ENCODE measurements at places on chromosomes 16 and 17.

DNA sequence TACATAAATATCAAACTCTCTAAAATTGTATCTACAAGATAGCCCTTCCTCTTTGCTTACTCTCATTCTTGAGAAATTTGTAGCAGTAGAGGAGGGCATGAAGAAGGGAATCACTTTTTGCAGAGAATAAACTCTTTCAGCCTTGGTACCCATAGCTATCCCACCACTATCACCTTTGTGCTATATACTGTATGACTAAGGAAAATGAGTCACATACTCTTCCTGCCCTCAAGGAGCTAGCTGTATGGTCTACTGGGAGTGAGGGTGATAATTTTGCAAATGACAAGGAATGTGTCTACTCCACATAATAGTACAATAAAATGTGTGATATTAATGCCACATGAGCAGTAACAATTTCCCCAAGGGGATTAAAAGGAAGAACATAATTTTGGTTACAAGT, 184.6 kb upstream of the WSB1 start:
- DNase-seq, result no peak

DNA sequence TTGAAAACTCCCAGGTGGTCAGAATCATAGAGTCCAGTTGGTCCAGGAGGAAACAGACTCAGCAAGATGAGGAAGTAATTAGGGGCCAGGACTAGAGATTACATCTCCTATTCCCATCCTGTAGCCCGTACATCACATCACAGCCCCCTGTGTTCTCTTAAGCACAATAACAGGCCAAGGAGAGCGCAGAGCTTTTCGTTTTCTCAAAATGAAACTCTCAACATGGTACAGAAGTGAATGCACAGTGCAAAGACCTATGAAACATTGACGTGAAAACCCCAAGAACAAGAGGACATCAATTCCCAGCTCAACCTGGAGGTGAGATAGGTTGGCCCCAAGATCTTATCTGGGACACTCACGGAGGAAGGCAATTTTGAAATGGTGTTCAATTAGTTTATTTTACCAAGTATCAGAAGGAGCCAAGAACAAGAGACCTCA, 9.0 kb downstream of the PIK3R5 start:
- no peak for DNase-seq

DNA sequence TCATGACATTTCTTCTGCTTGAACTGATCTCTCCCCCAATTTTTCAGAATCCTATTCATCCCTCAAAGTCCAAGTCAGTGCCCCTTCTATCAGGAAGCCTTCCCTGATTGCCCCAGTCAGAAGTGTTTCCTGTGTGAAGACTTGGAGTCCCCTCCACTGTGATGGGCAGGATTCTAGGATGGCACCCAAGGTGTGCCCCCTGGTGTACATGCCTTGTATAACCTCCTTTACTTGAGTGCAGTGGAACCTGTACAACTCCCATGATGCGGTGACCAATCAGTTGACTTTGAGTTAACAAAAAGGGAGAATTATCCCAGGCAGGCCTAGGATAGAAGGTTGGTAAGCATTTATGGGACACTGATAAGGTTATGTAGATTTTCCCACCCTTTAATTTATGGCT, 23.4 kb downstream of the MYH13 start:
- DNase-seq, result no peak

GRCh38 chr17:43212641-43213490, 1.2 kb downstream of the TMEM106A start:
- DNase-seq, result no peak

DNA sequence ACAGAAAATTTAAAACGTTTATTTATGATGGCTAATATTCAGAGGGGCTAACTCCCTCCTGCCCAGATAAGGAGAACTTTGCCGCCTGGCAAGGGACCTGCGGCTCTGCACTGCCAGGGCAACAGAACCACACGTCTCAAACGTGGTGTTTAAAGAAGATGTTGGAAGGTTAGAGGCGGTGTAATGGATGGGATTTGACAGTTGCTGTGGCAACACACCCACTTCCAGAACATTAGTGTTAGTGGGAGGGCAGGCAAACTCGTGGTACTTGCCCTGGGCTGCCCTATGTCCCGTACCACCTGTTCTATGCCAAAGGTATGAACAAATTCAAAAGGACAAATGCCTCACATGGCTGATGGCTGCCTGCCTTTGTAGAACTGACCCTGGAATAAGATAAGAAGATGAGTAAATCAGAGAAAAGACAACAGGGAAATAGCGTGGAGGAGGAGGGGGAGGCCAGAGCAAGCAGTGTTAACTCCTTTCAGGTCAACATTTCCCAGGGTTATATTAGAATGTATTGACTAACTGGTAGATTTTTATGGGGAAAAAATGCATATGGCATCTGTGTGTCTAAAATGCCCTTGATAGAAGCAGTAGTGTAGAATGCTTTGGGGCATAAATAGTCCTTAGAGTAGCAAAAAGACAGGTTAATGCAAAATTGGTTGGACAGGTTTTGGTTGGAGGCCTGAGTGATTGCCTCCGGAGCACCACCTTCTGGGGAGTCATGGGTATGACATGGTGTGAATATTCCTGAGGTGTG, 30.8 kb downstream of the HLF start:
- DNase-seq, result peak; percentile 36

DNA sequence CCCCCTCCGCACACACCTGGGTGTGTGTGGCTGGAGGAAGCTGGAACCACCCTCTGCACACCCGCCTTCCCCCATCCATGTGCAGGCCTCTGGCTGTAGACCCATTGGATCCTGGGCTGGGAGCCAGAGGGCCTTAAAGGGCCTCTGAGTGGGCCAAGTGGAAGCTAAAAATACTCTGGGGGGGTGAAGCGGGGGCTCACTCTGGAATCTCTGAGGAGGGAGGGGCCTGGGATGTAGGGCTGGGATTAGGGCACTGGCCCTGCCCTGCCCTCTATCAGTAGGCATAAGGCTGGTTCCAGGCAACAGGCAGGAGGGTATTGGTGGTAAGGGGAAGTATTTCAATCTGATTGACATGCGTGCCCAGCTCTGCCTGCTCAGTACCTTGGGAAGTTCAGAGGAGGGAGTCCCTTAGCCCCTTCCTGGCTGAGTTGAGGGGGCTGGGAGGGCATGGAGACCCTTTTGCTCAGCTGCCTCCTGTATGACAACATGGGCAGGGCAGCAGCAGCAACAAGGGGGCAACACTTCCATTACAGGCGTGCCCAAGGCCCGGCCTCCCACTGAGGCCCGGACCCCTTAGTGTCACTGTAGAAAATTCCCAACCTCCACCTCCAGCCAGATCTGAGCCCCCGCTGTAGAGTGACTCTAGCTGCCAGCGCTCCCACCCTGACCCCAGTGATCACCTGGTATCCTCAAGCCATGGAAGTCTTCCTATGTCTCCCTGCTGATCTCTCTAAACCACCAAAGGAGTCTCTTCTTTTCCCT, 5.2 kb downstream of the ITGA3 start:
- no peak for DNase-seq

DNA sequence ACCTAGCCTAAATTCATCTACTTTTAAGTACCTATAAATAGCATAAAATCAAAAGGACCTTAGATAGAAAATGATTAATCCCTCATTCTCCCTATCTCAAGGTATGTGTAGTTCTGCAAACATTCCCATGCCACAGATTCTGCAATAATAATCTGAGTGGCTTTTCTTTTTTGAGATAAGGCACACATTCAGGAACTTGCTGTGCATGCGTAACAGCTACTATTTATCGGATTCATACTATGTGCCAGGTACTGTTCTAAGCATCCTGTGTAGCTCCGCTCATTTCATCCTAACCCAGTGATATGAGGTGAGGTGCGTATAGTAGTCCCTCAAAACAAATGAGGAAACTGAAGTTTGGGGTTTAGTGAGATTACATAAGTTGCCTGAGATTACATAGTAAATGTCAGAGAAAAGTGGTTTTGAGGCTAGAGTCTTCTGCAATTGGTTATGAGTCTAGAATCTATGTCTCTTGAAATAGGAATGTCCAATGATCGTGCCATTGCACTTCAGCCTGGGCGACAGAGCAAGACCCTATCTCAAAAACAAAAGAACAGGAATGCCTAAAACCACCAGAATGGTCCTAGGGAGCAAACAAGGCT, 2.0 kb upstream of the ZNF263 start:
- no peak for DNase-seq
